ENCODE measurements at places on chromosomes 6 and 20.

- DNase-seq = peak; percentile 8
These were observed 201.4 kb downstream of the PREX1 start for GRCh38 chr20:48626226-48626937.

DNA sequence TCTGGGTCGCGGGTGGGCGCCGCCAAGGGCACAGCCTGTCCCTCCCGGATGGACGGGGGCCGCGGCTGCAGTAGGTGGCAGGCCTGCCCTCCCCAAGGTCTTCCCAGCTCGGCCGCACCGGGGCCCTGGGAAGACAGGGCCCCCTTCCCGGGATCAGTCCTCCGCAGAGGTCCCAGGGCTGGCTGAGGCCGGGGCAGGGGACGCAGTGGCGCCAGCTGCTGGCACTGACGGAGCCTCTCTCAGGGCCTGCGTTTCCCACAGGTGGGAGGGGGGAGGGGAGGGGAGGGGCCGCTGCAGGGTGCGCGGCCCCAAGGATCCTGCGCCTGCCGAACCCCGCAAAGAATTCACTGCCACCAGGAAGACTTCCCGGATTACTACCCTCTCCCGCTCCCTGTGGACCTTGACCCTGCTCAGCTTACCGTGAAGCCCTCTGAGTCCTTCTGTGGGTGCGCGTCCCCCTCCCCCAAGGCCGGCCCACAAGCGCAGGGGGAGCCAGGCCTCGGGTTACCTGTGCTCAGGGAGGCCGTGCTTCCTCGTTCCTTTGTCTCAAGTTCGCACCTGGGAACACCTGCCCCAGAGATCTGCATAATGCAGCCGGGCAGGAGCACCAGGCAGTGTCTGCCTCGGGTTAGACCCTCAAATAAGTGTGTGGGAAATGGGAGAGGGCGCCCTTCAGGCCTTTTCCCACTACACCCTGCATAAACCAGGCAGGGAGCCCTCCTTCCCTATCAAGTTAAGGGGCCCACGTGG is 5.1 kb downstream of the LZTS3 start:
- DNase-seq = no peak

DNA sequence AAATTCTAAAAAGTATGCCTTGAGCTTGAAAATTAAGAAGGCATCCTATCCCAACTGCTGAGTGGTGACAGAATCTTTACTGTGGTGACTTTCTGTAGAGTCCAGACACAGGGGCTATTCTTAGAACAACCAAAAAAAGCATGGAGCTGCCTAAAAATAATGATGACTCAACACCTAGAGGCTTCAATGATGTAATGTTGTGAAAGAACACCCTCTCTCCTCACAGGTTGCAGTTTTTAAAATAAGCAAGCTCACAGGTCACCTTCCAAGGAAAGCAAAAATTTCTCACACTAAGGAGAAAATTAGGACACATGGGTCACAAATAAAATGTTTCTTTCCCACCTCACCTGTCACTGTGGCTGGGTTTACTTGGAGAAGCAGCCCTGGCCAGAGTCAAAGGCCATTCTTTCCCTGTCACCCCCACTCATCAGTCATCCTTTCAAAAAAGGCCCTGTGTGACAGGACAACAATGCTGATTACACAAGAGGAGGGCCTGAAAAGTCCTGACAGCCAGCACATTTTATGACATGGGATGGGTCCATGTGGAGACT is 53.5 kb downstream of the RCAN2 start:
- DNase-seq = peak; percentile 73

DNA sequence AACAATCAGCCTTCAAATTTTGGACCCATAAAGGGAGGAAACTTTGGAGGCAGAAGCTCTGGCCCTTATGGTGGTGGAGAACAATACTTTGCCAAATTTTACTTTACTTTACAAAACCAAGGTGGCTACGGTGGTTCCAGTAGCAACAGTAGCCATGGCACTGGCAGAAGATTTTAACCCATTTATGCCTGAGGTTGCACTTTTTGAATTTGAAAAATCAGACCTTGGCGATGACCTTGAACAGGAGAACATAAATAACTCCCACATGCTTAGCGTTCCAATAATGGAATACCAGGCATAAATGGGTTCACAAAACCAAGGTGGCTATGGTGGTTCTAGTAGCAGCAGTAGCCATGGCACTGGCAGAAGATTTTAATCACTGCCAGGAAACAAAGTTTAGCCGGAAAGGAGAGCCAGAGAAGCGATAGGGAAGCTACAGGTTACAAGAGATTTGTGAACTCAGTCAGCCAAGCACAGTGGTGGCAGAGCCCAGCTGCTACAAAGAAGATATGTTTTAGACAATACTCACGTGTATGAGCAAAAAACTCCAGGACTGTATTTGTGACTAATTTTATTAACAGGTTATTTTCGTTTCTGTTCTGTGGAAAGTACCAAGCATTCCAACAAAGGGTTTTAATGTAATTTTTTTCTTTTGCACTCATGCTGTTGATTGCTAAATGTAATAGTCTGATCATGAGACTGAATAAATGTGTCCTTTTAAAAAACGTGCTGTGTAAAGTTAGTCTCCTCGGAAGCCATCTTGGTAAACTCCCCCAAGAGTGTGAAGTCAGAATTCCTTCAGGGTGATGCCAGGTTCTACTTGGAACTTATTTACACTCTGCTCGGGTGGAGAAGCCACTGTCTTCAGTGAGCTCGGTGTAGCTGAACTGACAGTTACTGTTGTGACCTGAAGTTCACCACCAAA is 6.7 kb downstream of the SFT2D1 start:
- DNase-seq = no peak

DNA sequence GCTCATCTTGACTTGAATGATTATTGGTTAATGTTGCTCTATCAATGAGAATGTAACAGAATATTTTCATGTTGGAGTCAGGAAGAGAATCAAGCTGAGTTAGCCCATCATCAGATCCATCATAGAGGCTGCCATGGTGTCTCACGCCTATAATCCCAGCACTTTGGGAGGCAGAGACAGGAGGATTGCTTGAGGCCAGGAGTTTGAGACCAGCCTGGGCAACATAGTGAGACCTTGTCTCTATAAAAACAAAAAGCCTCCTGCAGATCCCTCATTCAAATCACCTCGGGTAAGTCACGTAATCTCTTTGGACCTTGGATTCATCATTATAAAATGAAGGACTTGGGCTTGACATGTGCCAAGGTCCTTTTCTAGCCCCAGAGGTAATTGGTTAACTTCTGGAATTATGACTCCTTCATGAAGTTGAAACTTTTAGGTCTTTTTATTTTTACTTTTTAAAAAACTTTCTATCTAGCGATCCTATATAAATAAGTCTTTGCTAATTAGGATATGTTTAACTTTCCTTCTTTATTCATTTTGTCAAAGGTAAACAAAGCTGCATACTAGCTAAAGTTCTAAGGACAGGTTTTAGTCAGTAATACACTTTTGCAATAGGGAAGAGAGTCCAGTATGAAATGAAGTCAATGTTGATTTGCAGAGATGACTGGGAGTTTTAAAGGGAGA is 110.9 kb downstream of the ZFAND3 start:
- DNase-seq = no peak

DNA sequence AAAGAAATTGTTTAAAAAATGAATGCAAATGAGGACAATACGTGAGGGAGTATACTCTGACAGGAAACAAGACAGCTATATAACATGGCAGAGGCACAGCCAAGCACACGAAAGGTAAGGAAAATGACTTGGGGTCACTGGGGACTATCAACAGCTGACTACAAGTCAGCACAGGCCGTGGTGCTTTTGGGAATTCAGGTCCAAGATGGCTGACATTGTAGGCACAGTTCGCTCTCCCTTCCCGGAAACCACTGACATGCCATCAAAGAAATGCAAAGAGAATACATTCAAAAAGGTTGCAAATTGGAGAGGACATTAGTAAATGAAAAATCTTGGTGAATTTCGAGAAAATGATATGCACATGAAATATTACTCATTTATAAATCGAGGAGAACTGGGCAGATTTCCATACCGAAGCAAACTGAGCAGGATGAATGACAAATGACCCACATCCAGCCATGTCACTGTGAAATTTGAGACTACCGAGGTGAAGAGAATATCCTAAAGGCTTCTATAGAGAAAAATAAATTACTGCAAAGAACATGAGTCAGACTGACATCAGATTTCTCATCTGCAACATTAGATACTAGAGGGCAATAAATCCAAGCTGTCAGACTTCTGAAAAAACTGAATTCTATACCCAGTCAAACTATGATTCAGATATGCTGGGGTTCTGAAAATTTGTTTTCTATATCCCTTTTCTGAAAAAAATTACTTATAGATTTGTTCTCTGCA is 391.1 kb downstream of the BTBD9 start:
- peak; percentile 61 for DNase-seq

DNA sequence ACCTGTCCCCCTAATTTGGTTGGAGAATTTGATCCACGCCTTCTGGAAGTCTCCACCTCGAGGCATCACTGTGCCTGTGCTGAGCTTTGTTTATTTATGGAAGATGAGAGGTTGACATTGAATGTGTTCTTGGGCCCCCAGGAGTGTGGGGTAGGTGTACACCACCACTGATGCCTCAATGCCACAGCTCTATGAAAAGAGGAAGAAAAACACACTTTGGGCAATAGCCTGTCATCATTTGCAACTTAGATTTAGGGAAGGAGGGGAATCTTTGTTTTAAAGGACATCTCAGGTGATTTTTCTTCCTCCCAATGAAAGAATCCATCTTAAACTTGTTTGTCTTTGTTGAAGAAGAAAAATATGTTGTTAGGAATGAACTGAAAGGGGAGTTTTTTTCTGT is 42.6 kb downstream of the TBC1D7 start:
- no peak for DNase-seq

GRCh38 chr6:137904822-137905617 is 38.0 kb downstream of the TNFAIP3 start:
- DNase-seq = peak; percentile 72

DNA sequence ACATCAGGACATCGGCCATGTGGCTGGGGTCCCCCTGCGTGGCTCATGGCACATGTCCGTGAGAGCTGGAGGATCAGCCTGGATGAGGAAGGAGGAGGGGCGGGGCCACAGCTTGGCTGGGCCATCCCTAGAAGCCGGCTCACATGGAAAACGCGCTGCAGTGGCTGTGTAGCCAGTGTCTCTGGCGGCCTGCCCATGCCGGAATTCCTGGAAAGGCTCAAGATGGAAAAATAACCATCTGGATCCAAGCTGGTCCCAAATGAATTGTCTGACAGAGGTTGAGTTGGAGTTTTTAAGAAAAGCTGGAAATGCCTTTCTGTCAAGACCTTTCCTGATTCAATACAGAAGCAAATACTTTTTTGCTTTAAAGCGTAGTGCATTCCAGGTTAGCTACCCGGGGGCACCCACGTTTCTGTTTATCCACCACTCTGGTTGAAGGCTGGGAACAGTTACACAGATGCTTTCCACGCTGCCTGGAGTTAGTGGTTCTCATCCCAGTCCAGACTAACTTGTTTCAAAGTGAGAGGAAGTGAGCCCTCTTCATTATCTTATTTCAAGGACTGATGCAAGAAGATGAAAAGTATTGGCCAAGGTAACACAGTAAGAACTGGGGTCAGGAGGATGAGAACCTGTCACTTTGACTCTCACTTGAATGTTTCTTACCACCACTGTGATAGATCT is 99.0 kb downstream of the GMPR start:
- DNase-seq = peak; percentile 98

- no peak for DNase-seq
These were observed 96.0 kb upstream of the PRND start for GRCh38 chr20:4625687-4626086.

DNA sequence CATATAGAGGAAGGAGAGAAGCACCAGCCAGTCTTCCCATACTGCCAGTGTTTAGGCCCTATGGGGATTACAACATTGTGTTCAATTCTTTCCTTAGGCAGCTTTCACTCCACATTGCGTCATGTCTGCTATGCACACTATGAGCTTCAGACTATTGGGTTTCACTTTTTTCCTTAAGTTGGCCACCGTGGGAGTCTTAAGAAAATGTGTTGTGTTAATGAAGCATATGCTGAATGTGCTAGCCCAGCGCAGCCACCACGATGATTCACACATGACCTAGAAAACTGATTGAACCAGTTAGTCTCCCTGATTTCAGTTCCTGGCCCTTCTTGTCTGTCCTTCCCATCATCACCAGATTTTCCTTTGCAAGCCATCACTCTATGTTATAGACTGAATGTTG is 21.5 kb downstream of the TUBB2B start:
- DNase-seq = peak; percentile 97

DNA sequence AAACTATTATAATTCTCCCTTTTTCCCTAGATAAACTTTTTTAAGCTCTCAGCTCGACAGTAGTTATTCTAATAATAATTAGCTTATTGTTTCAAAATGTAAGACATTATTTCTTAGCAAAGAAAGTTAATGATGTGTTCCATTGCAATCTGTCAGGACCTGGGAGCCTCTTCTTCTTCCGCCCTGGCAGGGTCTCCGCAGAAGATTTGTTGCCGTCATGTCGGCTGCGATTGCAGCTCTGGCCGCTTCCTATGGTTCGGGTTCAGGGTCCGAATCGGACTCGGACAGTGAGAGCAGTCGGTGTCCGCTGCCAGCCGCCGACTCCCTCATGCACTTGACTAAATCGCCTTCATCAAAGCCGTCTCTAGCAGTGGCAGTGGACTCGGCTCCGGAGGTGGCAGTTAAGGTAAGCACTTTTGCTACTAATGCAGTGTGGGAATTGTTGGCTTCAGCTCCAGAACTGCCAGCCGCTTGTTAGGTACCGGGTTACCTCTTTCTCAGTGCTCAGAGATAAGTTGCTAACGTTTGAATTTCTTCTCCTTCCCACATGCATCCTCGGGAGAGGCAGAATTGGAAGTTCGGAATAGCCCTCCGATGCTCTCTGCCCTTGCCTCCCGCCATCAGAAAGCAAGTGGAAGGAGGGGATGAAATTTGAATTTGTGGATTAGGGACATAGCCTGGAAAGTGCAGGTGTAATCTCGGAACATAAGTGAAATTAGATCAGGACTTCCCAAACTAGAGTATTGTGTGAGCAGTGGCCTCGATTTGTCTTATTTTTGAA is at the start of gene CDC40:
Gene CDC40, plus strand, starts transcription at position 200 of the 781 bp plus-strand sequence. Its CDS starts 18 bp downstream, at position 218.
- DNase-seq = no peak

GRCh38 chr6:149965194-149966020 is 1.7 kb downstream of the ULBP1 start:
- DNase-seq = peak; percentile 10

DNA sequence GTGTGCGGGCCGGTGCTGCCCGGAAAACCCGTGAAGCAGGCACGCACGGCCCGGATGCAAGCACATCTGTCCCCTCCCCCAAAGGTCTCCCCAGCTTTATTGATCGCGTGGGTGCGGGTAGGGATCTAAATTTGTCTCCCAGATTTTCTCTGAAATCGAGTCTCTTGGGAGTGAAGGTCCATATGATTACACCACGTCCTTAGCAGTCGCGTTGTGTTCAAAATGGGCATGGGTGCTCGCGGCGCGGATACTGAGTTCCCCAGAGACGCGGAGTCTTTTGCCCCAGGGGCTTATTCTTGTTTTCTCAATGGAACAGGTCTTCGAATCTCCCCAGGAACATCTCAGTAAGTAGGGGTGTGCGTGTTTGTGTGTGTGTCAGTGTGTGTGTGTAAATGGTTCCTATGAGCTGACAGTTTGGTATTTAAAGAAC is 2.8 kb upstream of the ZNF292 start:
- peak; percentile 17 for DNase-seq

GRCh38 chr20:4837760-4838159 is 116.1 kb downstream of the PRND start:
- DNase-seq = no peak

- DNase-seq = peak; percentile 76
These were observed 26.0 kb downstream of the MYLIP start for GRCh38 chr6:16154904-16155303.
